CD4-positive, alpha-beta T cell treated with Interferon alpha-2 for 1 hour (primary cell): ENCODE measurements at places on chromosomes 13 and 19.

- no peak for DNase-seq
Measured at GRCh38 chr13:73748404-73748803, 385.8 kb downstream of the KLF12 start.

DNA sequence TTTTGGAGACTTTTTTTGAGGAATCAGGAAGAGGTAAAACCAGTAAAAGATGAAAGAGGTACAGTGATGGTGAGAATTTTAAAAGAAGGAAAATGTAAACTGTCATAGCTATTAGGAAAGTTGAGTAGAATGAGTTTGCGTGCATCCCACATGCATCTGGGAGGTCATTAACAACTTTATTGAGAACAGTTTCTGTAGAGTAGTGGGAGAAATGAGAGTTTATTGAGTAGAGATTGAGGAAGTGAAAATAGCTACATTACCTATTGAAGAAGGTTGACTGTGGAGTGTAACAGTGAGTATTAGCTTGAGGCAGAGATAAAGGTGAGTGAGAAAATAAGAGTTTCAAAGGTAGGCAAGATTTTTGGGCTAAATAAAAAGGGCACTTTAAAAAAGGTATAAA lies 38.7 kb downstream of the BRCA2 start:
- DNase-seq, result no peak

- no peak for DNase-seq
Measured at GRCh38 chr19:1018932-1019615, 1.8 kb downstream of the TMEM259 start.

- no peak for DNase-seq
Measured at GRCh38 chr13:40469581-40470310, 196.7 kb downstream of the FOXO1 start.

DNA sequence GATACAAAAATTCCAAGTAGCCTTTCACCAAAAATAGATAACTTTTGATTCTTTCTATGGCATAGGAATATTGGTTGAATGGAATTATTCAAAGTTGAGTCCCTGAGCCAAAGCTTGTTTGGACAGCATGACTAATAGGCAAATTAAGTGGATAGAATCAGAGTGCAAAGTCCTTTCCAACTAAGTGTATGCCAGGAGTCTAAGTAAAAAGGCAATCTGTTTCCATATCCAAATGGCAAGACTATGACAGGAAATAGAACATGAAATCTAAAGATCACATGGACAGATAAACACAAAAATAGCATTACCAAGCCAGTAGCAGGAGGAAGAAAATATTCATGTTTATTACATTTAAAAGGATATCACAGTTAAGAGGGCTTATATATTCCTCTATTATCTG lies 804.6 kb downstream of the SLITRK6 start:
- no peak for DNase-seq
